ENCODE measurements at places on chromosomes 12 and 14.

- no peaks in the 10 kb centered on the region for H3K4me1 ChIP-seq
- no peak overlapping the region for H3K4me3 ChIP-seq
- H3K36me3 ChIP-seq, result no peaks in the 10 kb centered on the region
- H3K27me3 ChIP-seq, result peaks cover 4% of the 10 kb centered on the region
- DNase-seq, result no peak
Measured at GRCh38 chr14:29459969-29460560, 467.6 kb downstream of the PRKD1 start.

DNA sequence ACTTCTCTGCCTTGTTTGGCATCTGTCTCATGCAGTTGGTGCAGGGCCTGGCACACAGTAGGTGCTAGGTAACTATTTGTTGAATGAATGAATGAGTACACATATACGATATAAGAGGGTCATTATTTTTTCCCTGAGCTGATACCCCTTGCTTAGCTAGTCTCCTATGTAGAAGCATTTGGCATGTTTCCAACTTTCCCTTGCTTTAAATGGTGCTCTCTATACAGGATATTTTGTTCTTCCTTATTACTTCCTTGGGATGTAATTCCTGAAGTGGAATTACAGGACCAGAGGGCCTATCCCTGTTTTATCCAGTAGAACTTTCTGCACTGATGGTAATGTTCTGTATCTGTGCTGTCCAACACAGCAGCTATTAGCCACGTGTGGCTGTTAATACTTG lies 250.1 kb upstream of the PWP1 start:
- no peaks in the 10 kb centered on the region for H3K4me1 ChIP-seq
- DNase-seq, result no peak
- H3K27ac ChIP-seq, result no peak overlapping the region
- no peaks in the 10 kb centered on the region for H3K36me3 ChIP-seq
- no peak overlapping the region for H3K4me3 ChIP-seq
- no peaks in the 10 kb centered on the region for H3K27me3 ChIP-seq

GRCh38 chr12:132251310-132251709 lies 78.1 kb downstream of the GALNT9 start:
- no peak for DNase-seq
- H3K36me3 ChIP-seq, result no peaks in the 10 kb centered on the region
- H3K27me3 ChIP-seq, result peaks cover 18% of the 10 kb centered on the region
- no peak overlapping the region for H3K27ac ChIP-seq

DNA sequence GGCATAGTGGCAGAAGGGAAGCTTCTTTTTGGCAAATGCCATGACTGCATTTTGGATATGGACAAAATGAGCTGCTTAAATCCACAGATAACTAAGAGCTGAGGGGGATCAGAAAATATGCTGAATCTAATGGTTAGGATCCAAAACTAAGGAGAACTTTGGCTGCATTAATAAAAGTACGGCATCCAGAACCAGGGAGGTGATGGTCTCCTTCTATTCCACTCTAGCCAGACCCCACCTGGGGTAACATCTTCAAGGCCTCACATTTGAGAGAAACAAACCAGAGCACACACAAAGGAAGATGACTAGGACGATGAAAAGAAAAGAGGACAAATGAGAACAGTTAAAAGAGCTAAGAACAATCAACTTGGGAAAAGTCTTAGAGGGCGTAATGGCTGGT lies 27.6 kb downstream of the NT5DC3 start:
- H3K36me3 ChIP-seq, result no peaks in the 10 kb centered on the region
- DNase-seq, result no peak
- H3K27me3 ChIP-seq, result no peaks in the 10 kb centered on the region
- no peak overlapping the region for H3K27ac ChIP-seq
- no peak overlapping the region for H3K4me3 ChIP-seq

All from hepatocyte (in vitro differentiated cells).